ENCODE measurements at places on chromosomes 6 and 20.

DNA sequence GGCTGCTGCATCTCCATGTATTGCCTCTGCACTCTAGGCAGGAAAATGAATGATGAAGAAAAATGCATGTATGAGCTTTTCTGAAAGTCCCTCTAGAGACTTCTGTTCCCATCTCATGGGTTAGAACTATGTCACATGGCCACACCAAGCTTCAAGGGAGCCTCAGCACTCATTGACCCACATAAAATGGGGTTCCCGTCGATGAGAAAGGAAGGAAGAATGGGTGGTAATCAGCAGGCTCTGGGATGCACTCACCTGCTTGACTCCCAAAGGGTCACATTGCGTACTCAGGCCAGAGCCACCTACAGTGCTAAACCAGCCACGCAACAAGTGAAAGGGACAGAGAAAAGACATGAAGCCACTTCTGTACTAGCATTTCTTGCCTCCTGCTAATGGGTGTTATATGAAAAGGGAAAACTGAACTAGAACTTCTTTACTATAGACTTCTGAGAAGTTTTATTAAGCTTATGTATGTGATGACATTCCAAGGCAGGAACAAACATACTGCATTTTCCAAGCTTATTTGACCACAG lies 95.8 kb upstream of the GCM1 start:
- DNase-seq = no peak

DNA sequence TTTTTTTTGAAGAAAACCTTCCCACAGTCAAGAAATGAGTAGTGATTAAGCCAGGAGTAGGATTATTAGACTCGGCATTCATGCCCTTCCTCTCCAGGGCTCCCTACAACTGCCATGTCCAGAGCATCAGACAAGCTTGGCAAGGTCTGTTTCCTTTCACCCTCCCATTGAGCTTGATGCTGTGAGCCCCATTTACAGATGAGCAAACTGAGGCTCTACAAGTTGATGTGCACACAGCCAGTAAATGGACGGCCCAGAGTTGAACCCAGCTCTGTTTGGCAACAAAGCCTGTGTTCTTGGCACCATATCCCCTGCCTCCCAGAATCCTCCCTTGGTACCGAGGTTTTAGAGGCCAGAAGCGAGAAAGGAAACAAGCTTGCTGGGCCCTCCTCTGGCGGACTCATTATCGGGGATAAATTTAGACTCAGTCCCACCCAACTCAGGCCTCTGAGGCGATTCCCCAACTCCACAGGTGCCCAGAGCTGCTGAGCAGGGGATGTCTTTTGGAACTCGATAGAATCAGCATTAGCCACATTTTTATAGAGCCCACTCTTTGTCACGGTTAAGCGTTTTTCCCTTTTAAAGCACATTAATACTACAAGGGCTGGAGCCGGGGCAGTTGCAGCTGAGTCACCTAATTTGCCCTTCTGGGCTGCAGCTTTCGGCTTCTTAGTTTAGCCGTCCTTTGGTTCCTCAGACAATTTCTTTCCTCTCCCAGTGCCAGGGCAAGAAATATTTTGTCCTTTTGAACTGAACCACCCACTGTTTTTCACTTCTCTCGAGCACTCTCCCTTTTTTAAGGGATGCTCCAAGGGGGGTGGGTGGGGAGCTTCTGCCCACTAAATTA lies 23.0 kb upstream of the NFATC2 start:
- no peak for DNase-seq

GRCh38 chr6:80209430-80209829 lies 103.0 kb downstream of the BCKDHB start:
- no peak for DNase-seq

DNA sequence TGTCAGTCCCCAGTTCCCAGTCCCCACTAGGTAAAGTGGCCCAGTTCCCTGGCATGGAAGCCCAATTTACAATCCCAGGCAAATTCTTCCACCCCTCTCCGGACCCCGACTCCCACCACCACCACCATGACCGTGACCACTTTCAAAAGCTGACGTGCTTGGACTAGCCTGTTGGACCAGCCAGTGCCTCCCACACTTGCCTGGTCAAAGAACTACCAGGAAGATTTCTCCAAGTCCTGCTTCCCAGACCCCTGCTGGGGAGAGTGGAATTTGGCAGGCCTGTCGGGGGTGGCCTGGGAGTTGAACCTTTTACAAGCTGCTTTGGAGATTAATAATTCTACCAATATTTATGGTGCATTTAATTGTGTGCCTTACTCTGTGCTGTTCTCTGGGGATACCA lies 1.4 kb upstream of the PTPRT start:
- no peak for DNase-seq

DNA sequence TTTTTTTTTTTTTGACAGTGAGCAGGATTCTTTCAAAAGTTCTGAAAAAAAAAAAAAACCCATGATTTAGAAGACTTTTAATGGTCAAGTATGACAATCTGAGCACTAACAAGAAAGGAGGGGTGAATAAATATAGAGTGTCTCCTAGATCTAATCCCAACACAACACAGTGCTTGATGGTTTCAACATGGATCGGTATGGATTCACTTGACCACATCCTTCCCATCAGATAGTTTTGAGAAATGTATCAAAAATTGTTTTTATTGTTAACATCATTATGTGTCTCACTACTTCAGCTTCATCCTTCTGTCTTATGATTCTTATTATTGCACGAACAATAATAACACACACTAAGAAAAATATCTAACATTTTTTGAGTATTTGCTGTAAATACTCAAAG lies 21.0 kb downstream of the KIF13A start:
- DNase-seq = no peak

DNA sequence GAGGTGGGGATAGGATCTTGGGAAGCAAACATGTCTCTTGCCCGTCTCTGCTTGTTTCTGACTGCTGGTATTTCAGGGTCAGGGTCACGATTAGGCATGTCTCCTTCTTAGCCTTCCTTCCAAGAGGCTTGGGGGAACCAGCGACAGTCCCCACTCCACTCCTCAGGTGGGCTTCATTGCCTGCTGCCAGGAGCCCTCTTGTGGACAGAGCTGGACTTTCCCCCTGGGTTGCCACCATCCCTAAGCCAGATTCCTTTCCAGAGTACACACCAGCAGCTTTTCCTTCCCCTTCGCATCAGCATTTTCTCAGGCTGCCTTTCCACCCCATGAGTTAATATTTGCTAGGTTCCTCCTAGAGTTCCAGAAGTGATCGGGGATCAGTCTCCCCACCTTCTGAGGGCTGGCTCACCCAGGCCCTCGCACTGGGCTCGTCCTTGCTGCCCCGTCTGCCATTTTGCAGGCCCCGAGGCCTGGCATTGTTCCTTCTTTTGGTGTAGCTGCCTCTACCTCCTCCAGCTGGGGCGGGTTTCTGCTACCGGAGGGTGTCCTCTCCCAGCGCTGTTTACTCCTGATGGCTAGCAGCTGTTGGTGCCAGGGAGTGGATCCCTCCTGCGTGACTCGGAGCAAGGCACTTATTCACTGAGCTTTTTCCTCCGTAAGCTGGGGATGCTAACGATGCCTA lies 8.8 kb upstream of the C20orf144 start:
- DNase-seq = peak; percentile 32

Measured in CD4-positive, alpha-beta memory T cell (primary cell).